Uterus (tissue), 4 donors: ENCODE measurements at places on chromosomes 2 and 18.

DNA sequence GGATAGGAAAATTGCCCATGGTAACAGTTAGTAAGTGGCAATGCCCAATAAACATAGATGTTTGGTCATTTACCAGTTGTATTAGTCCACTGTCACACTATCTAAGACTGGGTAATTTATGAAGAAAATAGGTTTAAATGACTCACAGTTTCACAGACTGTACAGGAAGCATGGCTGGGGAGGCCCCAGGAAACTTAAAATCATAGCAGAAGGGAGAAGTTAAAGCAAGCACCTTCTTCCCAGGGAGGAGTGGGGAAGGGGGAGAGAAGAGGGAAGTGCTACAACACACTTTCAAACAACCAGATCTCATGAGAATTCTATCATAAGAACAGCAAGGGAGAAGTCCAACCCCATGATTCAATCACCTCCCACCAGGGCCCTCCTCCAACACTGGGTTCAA is 23.4 kb downstream of the NR4A2 start:
- H3K36me3 ChIP-seq = no peaks in the 10 kb centered on the region
- no peaks in the 10 kb centered on the region for H3K4me1 ChIP-seq
- no peak overlapping the region for H3K27ac ChIP-seq
- peaks cover 2% of the 10 kb centered on the region for H3K27me3 ChIP-seq
- DNase-seq = no peak
- H3K4me3 ChIP-seq = no peak overlapping the region

- DNase-seq = no peak
- no peaks in the 10 kb centered on the region for H3K36me3 ChIP-seq
- H3K27ac ChIP-seq = no peak overlapping the region
- H3K27me3 ChIP-seq = no peaks in the 10 kb centered on the region
These were observed 9.9 kb downstream of the CNNM4 start for GRCh38 chr2:96770442-96771202.

DNA sequence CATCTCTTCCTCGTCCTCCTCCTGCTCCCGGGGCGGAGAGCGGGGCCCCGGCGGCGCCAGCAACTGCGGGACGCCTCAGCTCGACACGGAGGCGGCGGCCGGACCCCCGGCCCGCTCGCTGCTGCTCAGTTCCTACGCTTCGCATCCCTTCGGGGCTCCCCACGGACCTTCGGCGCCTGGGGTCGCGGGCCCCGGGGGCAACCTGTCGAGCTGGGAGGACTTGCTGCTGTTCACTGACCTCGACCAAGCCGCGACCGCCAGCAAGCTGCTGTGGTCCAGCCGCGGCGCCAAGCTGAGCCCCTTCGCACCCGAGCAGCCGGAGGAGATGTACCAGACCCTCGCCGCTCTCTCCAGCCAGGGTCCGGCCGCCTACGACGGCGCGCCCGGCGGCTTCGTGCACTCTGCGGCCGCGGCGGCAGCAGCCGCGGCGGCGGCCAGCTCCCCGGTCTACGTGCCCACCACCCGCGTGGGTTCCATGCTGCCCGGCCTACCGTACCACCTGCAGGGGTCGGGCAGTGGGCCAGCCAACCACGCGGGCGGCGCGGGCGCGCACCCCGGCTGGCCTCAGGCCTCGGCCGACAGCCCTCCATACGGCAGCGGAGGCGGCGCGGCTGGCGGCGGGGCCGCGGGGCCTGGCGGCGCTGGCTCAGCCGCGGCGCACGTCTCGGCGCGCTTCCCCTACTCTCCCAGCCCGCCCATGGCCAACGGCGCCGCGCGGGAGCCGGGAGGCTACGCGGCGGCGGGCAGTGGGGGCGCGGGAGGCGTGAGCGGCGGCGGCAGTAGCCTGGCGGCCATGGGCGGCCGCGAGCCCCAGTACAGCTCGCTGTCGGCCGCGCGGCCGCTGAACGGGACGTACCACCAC is 2.1 kb downstream of the GATA6 start:
- peak overlapping the region; percentile 96 for H3K4me3 ChIP-seq
- DNase-seq = no peak
- H3K27ac ChIP-seq = peak overlapping the region; percentile 100
- no peaks in the 10 kb centered on the region for H3K36me3 ChIP-seq
- H3K27me3 ChIP-seq = no peaks in the 10 kb centered on the region
- H3K4me1 ChIP-seq = no peaks in the 10 kb centered on the region

DNA sequence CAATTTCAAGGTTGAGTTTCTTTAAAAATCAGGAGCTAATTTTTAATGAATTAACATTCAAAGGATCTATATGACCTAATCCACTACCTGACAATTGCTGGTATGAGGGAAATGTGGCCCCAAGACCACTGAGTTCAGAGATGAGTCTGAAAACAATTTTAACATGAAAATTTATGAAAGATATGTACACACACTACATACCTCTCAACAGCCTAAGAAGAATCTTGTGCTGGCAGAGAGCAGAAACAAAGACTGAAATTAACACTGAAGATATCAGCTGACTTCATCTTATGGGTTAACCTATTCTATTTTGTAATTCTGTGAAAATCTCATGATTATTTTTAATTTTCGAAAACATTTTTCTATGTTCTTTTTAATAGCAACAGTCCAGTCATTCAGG is 1.7 kb downstream of the FAP start:
- DNase-seq = no peak
- H3K4me1 ChIP-seq = no peaks in the 10 kb centered on the region
- no peaks in the 10 kb centered on the region for H3K27me3 ChIP-seq
- peak overlapping the region; percentile 76 for H3K27ac ChIP-seq
- peak overlapping the region; percentile 19 for H3K4me3 ChIP-seq
- H3K36me3 ChIP-seq = no peaks in the 10 kb centered on the region

DNA sequence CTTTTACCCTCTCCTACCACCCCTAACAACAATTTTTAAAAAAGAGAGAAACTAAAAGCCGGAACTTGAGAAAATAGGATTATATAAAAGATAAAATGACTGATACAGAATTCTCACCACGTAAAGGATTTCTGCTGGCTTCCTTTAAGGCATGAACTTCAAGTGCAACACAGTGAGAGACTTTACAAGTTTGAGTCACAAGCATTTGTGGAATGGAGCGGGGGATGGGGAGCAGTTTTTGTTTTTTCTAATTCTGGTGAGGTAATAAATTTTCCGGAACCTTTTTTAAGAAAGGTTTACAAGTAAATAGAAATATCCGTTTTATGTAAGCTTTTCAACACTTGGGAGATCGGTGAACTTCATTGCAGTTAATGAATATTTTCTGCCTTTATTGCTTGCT is 1.8 kb upstream of the CDH2 start:
- H3K27ac ChIP-seq = no peak overlapping the region
- H3K27me3 ChIP-seq = peaks cover 4% of the 10 kb centered on the region
- no peak overlapping the region for H3K4me3 ChIP-seq
- peaks cover 4% of the 10 kb centered on the region for H3K4me1 ChIP-seq
- DNase-seq = no peak
- no peaks in the 10 kb centered on the region for H3K36me3 ChIP-seq

DNA sequence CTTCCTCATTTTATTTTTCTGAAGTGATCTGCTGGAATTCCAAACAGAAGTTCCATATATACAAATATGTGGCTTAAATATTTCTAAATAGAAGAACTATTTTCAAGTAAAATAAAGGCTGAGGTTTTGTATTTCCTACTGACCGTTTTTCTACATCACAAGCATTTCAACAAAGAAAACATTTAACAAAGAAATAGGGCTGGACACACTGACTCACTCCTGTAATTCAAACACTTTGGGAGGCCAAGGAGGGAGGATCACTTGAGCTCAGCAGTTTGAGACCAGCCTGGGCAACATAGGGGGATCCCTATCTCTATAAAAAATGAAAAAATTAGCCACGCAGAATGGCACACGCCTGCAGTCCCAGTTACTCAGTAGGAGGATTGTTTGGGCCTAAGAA is 44.6 kb downstream of the TANK start:
- H3K36me3 ChIP-seq = no peaks in the 10 kb centered on the region
- DNase-seq = no peak
- peaks cover 10% of the 10 kb centered on the region for H3K4me1 ChIP-seq
- no peak overlapping the region for H3K4me3 ChIP-seq
- no peaks in the 10 kb centered on the region for H3K27me3 ChIP-seq

GRCh38 chr18:13308369-13308768 is 89.8 kb downstream of the LDLRAD4 start:
- no peaks in the 10 kb centered on the region for H3K27me3 ChIP-seq
- no peak for DNase-seq
- no peaks in the 10 kb centered on the region for H3K4me1 ChIP-seq
- no peak overlapping the region for H3K4me3 ChIP-seq

GRCh38 chr2:127807678-127808353 is 3.2 kb downstream of the WDR33 start:
- H3K27ac ChIP-seq = no peak overlapping the region
- H3K36me3 ChIP-seq = no peaks in the 10 kb centered on the region
- no peak for DNase-seq
- H3K4me1 ChIP-seq = peaks cover 5% of the 10 kb centered on the region
- no peaks in the 10 kb centered on the region for H3K27me3 ChIP-seq
